ENCODE measurements at places on chromosomes 6 and 20.
A peak's percentile ranks its signal among the peaks of the same experiment; 100 is the strongest.

GRCh38 chr6:44702292-44702691, 314.8 kb downstream of the CDC5L start:
- no peak for DNase-seq

GRCh38 chr6:45920819-45921511, 94.7 kb downstream of the CLIC5 start:
- DNase-seq: no peak

GRCh38 chr6:2378891-2379652, 133.7 kb upstream of the GMDS start:
- no peak for DNase-seq

DNA sequence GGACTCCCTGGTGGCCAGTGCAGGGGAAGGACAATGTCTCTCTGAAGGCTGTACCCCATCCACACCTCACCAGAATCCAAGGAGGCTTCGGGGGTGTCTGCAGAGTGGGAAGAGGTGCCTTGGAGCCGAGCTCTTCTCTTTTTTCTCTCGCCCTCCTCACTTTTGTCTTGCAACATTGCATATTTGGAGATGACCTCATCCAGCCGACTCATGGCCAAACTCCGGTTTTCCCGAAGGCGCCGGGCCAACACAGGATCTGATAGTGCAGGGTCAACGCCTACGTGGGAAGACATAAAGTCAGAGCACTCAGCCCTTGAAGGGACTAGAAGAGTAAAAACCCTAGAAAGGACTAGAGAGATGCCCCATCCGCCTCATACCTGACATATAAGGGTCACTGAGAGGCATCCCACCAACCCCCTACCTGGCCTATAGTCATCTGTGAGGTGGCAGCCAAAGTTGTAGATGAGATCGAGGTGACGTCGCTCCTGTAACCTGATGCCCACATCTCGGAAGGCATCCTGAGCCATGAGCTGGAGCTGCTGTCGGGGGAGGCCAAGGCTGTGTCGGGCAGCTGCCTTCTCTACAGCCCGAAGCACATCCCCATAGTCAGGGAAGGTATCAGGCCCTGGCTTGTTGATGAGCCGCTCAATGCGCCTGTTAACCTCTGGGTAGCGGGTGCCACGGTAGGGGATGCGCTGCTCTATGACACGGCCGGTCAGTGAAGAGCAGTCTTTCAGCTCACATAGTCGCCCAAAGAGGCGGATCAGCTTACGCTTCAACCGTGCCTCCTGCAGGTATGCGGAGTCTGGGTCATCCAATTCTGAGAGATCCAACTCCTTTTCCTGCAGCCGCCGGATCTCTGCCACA, 3.0 kb upstream of the ZBTB22 start:
- DNase-seq: no peak

- no peak for DNase-seq
These were observed 437.6 kb downstream of the KIF16B start for GRCh38 chr20:16135630-16136029.

DNA sequence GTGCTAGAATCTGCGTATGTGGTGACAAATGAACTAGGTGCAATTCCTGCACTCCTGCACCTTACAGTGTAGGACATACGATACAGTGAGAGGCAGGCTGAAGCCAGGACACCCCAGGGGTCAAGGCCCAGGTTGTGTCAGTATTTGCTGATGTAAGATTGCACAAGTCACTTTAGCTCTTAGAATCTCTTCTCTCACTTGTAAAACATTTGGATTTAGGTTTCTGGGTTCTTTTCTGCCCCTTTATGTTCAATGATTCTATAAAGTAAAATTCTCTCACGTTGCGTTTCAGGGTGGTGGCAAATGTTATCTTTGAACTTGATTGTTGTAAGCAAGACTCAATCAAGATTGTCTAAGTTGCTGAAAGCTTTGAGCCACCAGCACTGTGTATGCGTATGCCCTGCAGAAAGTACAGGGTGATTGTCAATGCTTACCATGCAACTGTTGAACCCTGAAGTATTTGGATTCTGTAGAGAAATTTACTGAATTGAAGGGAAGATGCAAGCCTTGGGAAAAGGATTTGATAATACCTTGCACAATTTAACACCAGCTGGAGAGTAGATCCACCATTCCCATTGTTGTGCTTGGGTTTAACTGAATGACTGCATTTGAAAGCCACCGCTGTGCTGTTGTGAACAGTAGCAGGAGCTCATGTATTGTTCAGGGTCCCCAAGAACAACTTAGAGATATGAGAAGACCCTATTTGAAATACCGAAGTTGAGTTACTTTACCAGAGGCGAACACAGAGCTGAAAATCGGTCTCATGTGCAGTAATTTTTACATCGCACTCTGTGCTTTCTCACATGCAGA, 106.1 kb upstream of the CITED2 start:
- no peak for DNase-seq

- no peak for DNase-seq
These were observed 50.2 kb downstream of the TRAM2 start for GRCh38 chr6:52526634-52527033.

GRCh38 chr20:44743916-44744655, 1.6 kb upstream of the KCNK15 start:
- no peak for DNase-seq

DNA sequence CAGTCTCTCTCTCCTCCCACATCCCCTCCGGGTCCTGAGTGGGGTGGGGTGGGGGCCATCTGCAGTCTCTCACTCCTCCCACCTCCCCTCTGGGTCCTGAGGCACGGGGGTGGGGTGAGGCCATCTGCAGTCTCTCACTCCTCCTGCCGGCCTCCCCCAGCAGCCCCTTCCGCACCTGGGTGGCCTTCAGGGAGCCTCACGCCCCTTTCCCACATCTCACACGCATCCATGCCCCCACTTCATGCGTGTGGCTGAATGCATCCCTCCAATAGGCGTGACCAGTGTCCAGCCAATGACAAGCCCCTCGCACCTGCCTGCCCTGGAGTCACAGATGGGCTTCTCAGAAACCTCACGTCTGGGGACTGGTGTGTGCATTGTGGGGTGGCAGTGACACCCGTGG, 993 bp upstream of the SRMS start:
- no peak for DNase-seq

DNA sequence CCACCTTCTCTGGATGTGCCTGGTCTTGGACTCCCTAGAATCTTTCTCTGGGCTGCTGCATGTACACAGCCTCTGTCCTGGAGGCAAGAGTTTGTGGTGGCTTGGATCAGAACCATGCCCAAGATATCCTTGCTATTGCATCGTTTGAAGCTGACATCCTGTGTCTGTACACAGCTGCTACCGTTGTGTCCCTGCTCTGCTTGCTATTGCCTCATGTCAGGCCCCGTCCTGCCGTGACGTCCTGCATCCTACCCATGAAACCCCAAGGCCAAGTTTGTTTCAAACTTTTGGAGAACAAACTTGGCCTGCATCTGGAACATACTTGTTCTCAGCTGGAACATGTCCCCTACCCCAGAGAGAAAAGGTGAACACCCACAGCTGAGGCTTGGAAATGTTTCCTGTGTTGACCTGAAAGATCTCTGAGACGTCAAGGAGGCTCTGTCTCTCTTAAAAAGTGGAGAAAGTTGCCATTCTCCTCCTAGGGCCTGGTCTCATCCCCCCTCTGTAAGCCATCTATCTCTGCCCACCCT, 78.1 kb downstream of the HFE start:
- DNase-seq: no peak

DNA sequence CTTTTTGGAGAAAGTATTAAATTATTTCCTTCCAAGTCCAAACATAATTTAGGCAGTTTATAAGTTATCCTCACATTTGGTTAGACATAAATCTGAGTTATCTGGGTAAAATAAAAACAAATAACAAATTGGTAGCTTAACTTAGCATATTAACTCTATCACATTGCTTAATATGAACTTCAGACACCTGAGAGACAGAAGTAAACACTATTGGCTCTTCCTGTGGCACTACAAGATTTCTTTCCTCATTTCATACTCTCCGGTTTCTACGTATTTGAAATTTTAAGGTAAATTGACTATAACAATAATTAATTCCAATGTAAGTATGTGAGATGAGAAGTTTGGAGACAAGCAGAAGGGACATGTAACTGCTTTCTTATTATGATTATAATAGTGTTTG, 106.8 kb downstream of the TRMT11 start:
- no peak for DNase-seq

DNA sequence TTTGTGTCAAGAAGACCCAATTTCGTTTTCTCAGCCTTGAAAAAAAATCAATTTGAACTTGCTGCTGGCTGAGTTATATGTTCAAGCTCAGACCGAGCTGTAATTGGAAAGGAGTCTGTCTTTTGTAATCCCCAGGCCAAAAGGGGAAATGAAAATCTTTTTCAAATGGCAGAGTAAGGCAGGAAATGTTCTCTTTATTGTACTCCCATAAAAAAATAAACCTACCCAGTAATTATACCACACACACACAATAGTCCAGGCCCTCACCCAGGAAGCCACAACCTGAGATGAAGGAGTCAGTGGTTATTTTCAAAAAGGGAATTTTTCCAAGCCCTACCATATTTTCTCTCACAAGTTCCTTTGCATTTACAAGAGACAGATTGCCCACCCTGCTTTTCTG, 45.3 kb downstream of the CLIC5 start:
- no peak for DNase-seq

GRCh38 chr20:53186635-53187034, 214.5 kb downstream of the TSHZ2 start:
- no peak for DNase-seq

DNA sequence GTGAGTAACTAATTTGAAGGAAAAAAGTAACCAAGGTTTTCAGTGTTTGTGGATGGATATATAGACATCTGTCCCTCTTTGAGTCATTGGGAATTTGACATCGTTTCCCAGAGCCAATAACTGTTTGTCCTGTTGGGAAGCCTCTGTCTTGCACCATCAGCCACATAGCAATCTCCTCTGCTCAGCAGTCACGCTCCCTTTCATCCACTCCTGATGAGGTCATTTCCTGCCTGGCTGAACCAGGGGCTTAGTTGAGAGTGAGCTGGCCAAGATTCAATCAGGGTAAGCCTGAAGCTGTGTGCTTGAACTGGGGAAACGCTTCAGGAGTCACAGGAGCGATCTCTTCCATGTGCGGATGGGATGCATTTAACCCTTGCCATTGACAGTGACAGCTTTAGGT, 121.5 kb upstream of the FOXQ1 start:
- no peak for DNase-seq

DNA sequence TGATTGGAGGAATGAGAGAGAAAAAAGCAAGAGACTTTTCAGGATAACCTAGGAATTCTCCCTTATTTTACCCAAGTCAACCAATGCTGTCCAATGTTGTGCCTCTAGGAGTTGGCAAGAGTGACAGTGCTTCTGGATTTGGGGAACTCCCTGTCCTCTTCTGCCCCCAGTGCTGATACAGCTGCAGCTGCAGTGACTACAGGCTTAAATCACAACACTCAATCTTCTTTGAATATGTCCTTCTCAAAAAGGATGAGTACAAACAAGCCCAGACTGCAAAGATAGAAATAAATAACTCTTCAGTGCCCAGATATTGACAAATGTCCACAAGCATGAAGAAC, 141.0 kb upstream of the COL21A1 start:
- DNase-seq: no peak

- no peak for DNase-seq
These were observed 1067.2 kb downstream of the EPHA7 start for GRCh38 chr6:92352130-92352529.

GRCh38 chr6:75204217-75204958, 1.5 kb downstream of the COL12A1 start:
- peak; percentile 15 for DNase-seq

- DNase-seq: no peak
These were observed 45.8 kb downstream of the CLIC5 start for GRCh38 chr6:45969883-45970282.

GRCh38 chr6:167295495-167296292, 4.6 kb downstream of the UNC93A start:
- DNase-seq: no peak

GRCh38 chr6:33634161-33634727, 13.1 kb downstream of the ITPR3 start:
- no peak for DNase-seq

- DNase-seq: no peak
These were observed 114.9 kb upstream of the PTPN1 start for GRCh38 chr20:50395251-50395729.

GRCh38 chr6:42403421-42403820, 48.3 kb downstream of the TRERF1 start:
- no peak for DNase-seq

GRCh38 chr6:45949256-45949655, 66.4 kb downstream of the CLIC5 start:
- DNase-seq: no peak

DNA sequence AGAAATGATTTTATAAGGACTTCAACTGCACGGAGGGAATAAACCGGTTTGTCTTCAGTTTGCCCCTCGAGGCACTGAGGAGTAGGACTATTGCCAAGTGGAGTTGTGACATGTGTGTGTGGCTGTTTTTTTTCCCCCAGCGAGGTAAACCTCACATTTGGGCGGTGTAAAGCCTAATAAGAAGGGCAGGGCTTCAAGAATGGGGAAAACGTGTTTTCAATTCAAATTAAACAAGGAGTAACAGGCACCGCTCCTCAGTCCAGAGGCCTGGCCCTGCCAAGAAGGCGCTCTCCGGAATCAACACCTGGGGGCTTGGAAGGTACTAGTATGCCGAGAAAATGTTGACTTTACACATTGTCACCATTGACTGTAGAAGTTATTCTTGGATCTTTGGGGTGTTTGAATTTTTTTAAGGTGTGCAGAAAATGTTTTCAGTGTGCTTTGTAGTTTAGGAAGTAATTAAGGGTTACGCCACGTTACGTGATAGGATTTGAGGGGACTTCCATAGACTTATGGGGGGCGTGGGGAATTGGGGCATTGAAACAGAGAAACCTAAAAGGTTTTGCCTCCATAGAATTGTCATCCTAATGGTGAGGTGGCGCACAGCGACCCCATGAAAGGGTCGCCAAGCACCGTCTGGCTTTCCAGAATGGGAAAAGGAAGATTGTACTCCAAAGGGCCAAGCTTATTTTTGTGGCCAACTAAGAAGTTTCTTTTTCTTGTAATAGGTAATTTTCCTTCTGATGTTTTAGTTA, 791 bp downstream of the ADGRG6 start:
- DNase-seq: no peak

GRCh38 chr6:84358581-84358980, 131.1 kb upstream of the CEP162 start:
- DNase-seq: no peak

- no peak for DNase-seq
These were observed 91.9 kb downstream of the BCAS1 start for GRCh38 chr20:53978497-53978896.

GRCh38 chr6:148177589-148178233, 164.9 kb upstream of the SASH1 start:
- DNase-seq: peak; percentile 15

GRCh38 chr6:106490436-106490835, 129.9 kb downstream of the CRYBG1 start:
- DNase-seq: no peak

Measured in NCI-H526 treated with DMSO at 0.1 percent for 48 hours (cell line).